ENCODE measurements at places on chromosomes 16 and 17. TPM values are rescaled to one million over a fixed set of nuclear protein-coding genes. Genes with fewer than 3 reads are reported as not detected.
A peak's percentile ranks its signal among the peaks of the same experiment; 100 is the strongest.

DNA sequence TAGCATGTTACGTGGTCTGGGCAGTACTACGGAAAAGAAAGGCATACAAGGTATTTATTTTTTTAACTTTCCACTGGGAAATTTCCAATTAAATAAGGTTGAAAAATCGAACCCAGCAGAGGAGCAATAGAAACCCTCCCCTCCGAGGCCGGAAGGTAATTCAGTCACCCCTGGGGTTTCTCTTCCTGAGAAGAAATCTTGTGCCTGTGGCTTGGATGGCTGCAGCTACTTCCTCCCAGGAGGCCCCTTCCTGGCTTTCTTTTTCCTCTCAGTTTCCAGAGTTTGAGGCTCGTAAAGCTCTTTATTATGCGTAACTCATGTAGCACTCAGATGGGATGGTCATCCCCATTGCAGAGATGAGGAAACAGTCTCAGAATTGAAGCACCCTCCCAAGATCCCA is 140.3 kb downstream of the ASIC2 start:
- H3K27ac ChIP-seq, result no peak overlapping the region
- no peaks in the 10 kb centered on the region for H3K4me1 ChIP-seq
- DNase-seq, result no peak

GRCh38 chr16:81765969-81766368 is 13.1 kb upstream of the PLCG2 start:
- H3K27me3 ChIP-seq, result no peaks in the 10 kb centered on the region
- no peak overlapping the region for H3K27ac ChIP-seq
- no peaks in the 10 kb centered on the region for H3K36me3 ChIP-seq
- H3K4me1 ChIP-seq, result no peaks in the 10 kb centered on the region
- DNase-seq, result no peak

- no peaks in the 10 kb centered on the region for H3K27me3 ChIP-seq
- no peaks in the 10 kb centered on the region for H3K4me1 ChIP-seq
- no peaks in the 10 kb centered on the region for H3K36me3 ChIP-seq
Observed at GRCh38 chr17:7972131-7972785, 30.2 kb upstream of the GUCY2D start.

DNA sequence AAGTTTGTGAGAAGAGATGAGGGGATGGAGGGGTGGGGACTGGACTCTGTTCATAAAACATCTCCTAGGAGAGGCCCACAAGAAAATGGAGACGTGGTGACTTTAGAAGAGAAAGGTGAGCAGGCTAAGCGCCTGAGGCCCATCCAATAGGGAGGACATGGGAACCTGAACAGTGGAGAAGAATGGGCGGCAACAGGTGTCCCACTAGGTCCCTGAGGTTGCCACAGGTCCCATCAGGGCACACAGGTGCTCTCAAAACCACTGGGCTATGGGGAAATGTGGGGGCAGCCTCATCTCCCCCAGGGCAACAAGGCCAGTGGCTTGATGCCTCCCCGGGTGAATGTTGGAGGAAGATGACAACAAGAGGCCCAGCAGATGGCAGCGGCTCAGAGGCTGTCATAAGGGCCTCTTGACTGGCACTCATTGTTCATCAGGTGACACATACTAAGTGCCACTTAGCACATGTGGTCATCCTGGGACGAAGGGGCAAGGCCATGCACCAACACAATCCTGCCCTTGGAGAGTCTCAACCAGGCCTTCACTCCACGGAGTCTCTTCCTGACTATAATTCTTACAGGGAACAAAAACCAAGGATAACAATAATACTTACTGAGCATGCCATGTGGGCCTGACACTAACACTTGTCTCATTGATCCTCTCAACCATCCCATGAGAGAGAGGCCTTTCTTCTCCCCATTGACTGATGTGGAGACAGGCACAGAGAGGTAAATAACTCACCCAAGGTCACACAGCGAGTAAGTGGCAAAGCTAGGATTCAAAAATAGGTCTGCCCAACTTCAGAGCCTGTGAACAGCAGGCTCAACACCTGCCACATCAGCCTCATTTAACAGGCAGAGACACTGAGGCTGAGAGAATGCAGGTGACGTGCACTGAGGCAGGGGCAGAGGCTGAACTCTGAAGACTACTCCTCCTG is 38.0 kb downstream of the CUEDC1 start:
- no peaks in the 10 kb centered on the region for H3K27me3 ChIP-seq
- H3K36me3 ChIP-seq, result no peaks in the 10 kb centered on the region
- no peak for DNase-seq
- no peak overlapping the region for H3K4me3 ChIP-seq
- peaks cover 54% of the 10 kb centered on the region for H3K4me1 ChIP-seq

GRCh38 chr16:56888806-56889205 is 23.8 kb downstream of the SLC12A3 start:
- H3K4me1 ChIP-seq, result no peaks in the 10 kb centered on the region
- no peak overlapping the region for H3K27ac ChIP-seq
- DNase-seq, result no peak

- no peaks in the 10 kb centered on the region for H3K36me3 ChIP-seq
- H3K27ac ChIP-seq, result no peak overlapping the region
- peaks cover 7% of the 10 kb centered on the region for H3K4me1 ChIP-seq
- no peak overlapping the region for H3K4me3 ChIP-seq
Observed at GRCh38 chr17:60147553-60148223, 2.1 kb upstream of the CA4 start.

DNA sequence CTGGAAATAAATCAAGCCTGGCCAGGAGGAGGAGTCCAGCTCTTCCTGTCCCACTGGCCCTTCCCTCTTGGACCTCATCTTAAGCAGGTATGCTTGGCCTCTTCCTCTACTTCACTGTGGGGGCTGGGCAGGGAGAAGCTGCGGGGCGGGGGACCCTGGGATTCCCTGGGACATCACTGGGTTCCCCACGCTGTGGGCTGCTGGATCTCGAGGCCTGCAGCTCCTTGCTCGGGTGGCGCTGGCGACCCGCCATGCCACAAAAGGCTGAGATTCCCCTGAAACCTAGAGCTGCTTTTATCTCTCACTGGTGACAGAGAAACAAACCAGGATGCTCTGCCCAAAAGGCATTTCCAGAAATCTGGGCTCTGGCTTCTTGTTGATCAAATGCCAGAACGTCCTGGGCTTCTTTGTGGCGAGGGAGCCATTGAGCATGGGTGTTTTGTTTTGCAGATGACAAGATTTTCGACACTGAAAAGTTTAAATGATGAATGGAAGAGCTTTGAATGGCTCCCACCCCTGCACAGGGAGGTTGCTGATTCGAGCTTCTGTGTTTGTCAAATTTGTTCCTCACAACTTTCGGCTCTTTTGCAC is 8.6 kb upstream of the PGS1 start:
- no peak overlapping the region for H3K27ac ChIP-seq
- H3K36me3 ChIP-seq, result no peaks in the 10 kb centered on the region
- DNase-seq, result no peak
- no peak overlapping the region for H3K4me3 ChIP-seq

DNA sequence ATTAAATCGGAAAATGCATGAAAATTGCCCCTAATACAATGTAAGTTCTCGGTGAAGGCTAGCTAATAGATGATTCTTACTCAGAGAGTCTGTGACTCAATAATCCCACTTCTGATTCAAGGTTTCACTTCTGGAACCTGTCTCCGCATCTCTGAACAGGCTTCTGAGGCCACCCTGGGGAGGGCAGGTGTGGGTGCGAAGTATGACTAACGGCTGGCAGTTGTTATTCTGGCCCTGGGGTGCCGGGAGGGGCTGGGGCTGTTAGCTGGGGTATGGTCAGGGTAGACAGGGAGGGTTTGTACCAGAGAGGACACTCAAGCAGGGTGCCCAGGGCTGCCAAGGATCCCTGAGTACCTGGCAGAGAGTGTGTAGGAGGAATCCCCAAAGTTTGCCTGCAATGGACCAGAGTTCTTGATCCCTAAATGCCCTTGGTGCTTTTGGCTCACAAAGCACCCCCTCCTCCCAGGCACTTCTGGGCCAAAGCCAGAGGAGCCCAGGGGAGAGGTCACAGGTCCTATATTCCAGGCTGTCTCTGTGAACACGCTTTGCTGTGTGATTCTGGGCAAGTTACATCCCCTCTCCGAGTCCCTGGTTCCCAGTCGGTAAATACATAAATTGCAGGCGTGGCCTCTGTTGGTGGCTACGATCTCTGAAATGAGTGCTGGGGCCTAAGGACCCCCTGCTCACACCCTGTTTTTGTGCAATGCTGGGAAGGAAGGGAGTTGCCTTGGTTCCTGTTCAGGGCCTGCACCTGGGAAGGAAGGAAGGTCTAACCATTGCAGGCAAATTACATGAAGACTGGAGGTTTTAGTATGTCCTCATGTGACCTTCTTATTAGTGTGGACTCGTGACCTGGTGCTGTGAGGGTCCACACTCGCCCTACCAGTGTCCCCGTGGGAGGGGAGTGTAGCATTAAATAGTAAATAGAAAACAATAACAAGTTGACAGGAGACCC is 49.9 kb upstream of the CPNE2 start:
- H3K36me3 ChIP-seq, result peaks cover 6% of the 10 kb centered on the region
- no peak overlapping the region for H3K27ac ChIP-seq
- DNase-seq, result no peak
- no peak overlapping the region for H3K4me3 ChIP-seq

- no peak for DNase-seq
- H3K27ac ChIP-seq, result no peak overlapping the region
- H3K36me3 ChIP-seq, result no peaks in the 10 kb centered on the region
- H3K4me1 ChIP-seq, result no peaks in the 10 kb centered on the region
- H3K4me3 ChIP-seq, result no peak overlapping the region
Observed at GRCh38 chr17:79331492-79331891, 256.9 kb downstream of the ENGASE start.

DNA sequence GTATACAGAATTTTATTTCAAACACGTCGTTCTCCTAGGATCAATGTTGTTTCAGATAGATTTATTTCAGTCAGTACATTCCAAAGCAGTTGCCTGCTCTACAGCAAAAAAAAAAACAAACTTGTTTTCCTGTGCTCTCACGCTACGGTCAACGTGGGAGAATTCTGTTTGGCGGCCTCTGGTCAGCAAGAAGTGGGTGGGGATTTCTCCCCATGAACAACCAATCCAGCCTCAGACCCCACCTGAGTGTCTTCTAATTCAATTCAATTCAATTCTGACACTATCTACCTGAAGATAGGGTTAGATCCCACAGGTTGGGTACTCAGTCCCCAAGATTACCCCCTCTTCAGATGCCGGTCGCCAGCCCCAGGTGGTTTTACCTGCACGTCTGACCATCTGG is 22.1 kb downstream of the C17orf58 start:
- no peaks in the 10 kb centered on the region for H3K4me1 ChIP-seq
- peaks cover 28% of the 10 kb centered on the region for H3K36me3 ChIP-seq
- DNase-seq, result no peak
- no peaks in the 10 kb centered on the region for H3K27me3 ChIP-seq

DNA sequence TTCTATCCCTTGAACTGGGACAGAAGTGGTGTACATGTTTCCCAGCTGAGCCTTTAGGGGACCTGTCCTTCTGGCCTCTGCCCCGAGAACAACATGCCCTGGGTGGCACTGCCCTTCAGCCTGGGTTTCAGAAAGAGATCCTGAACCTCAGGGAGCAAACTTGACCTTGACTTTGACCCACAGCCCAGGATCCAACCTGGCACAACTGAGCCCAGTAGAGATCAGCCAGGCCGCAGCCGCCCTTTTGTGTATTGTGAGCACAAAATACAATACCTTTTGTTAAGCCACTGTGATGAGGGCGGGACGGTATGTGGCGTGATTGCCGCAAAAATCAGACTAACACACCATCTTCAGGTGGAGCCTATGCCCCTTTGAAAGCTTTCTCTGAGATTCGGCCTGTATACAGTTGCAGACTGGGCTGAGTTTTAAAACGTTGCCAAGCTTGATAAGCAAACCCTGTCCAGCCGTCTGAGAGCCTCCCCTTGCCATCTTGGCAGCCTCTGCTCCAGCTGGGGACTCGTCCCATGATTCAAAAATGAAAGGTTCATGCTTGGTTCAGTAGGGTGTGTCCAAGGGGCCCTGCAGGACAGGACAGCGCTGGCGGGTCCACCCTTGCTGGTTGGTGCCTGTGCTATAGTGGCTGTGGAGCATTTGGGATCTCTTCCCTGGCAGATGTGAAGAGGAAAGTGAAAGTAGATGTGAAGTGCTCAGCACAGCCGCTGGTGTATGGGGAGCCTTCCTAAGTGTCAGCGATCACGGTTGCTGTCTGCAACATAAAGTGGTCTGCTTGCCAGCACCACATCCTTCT is 40.3 kb downstream of the FOXL1 start:
- no peaks in the 10 kb centered on the region for H3K4me1 ChIP-seq
- H3K27ac ChIP-seq, result peak overlapping the region; percentile 75
- no peaks in the 10 kb centered on the region for H3K27me3 ChIP-seq
- H3K36me3 ChIP-seq, result no peaks in the 10 kb centered on the region
- DNase-seq, result peak; percentile 65

- DNase-seq, result peak; percentile 76
- no peaks in the 10 kb centered on the region for H3K27me3 ChIP-seq
- peak overlapping the region; percentile 29 for H3K4me3 ChIP-seq
- peaks cover 14% of the 10 kb centered on the region for H3K4me1 ChIP-seq
- H3K36me3 ChIP-seq, result no peaks in the 10 kb centered on the region
Observed at GRCh38 chr17:64707050-64707591, 45.0 kb upstream of the SMURF2 start.

DNA sequence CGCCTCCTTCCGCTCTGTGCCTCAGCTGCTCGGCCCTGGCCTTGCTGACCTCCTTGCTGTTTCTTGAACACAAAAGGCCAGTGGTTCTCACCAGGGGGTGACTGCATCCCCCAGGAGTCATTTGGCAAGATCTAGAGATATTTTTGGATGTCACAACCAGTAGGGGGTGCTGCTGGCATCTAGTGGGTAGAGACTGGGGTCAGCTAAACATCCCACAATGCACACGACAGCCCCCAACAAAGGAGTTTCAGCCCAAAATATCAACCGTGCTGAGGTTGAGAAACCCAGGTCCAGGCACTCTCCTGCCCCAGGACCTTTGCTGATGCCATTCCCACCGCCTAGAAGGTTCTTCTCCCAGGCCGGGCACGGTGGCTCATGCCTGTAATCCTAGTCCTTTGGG is 39.7 kb downstream of the ABCC6 start:
- H3K27me3 ChIP-seq, result no peaks in the 10 kb centered on the region
- H3K27ac ChIP-seq, result no peak overlapping the region
- no peaks in the 10 kb centered on the region for H3K36me3 ChIP-seq
- no peaks in the 10 kb centered on the region for H3K4me1 ChIP-seq
- DNase-seq, result no peak

DNA sequence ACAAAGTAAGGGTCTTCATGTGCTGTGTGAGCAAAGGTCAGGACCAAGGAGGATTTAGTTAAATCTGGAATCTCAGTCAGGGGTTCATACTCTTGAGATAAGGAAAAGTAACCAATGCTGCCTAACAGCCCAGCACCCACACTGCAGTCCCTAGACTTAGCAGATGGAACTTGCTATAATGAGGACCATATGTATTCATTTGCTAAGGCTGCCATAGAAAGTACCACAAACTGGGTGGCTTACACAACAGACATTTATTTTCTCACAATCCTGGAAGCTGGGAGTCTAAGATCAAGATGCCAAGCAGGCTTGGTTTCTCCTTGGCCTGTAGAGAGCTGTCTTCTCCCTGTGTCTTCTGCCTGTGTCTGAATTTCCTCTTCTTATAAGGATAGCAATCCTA is 20.8 kb downstream of the ZP2 start:
- H3K36me3 ChIP-seq, result no peaks in the 10 kb centered on the region
- H3K27me3 ChIP-seq, result no peaks in the 10 kb centered on the region
- H3K4me1 ChIP-seq, result peaks cover 3% of the 10 kb centered on the region

Gene CA5A
- total RNA-seq, result not detected

Gene GAS7
- total RNA-seq, result 78.0 TPM

Gene KCNJ2
- 7.5 TPM for total RNA-seq

Gene CRYM
- not detected for total RNA-seq

Gene ADAP2
- 12.5 TPM for total RNA-seq

Gene GPR179
- total RNA-seq, result not detected

Gene CDH5
- total RNA-seq, result 119 TPM
